Gastroesophageal sphincter (tissue), 4 donors: ENCODE measurements at places on chromosomes 13 and 19. TPM values are rescaled to one million over a fixed set of nuclear protein-coding genes. Genes with fewer than 3 reads are reported as not detected.
A peak's percentile ranks its signal among the peaks of the same experiment; 100 is the strongest.

GRCh38 chr19:5340637-5341447, at the start of gene PTPRS:
Gene PTPRS (minus strand): TSS chr19:5340812. CDS start chr19:5286140, 54,672 bp downstream.
- peak; percentile 94 for ATAC-seq

- ATAC-seq = no peak
Observed at GRCh38 chr19:30909216-30909615, 440.0 kb downstream of the TSHZ3 start.

DNA sequence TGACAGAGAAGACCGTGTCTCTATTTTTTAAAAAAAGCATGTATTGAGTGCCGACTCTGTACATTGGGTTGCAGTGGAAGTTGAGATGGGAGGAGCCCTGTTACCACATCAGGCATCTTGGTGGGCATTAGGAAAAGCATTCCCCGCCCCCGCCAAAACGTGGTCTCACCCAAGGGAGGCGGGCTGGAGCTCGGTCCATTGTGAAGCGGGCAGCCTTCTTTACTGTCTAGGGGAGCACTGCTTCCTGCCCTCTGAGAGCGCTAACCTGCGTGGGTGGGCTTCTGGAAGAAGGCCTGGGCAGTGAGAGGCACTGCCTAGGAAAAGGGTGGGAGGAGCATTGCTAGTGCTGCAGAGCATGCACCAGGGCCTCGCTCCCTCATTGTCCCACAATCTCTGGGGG, 3.9 kb downstream of the NR1H2 start:
- no peak for ATAC-seq

DNA sequence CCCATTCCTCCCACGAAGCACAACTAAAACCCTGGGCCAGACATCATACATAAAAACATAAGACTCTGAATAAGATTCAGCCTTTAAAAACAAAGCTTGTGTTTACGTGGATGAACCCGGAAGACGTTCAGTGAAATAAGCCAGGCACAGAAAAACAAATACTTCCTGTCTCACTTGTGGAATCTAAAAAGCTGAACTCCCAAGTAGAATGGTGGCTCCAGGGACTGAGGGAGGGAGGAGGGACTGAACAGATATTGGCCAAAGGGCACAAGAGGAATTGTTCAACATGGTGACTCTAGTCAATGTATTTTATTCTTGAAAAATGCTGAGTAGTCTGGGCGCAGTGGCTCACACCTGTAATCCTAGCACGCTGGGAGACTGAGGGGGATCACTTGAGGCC, 35.7 kb upstream of the TPM4 start:
- ATAC-seq = no peak

- ATAC-seq = no peak
Observed at GRCh38 chr19:38739440-38740256, 4.6 kb downstream of the CAPN12 start.

GRCh38 chr13:30618186-30618929, 638 bp downstream of the USPL1 start:
- ATAC-seq = no peak

DNA sequence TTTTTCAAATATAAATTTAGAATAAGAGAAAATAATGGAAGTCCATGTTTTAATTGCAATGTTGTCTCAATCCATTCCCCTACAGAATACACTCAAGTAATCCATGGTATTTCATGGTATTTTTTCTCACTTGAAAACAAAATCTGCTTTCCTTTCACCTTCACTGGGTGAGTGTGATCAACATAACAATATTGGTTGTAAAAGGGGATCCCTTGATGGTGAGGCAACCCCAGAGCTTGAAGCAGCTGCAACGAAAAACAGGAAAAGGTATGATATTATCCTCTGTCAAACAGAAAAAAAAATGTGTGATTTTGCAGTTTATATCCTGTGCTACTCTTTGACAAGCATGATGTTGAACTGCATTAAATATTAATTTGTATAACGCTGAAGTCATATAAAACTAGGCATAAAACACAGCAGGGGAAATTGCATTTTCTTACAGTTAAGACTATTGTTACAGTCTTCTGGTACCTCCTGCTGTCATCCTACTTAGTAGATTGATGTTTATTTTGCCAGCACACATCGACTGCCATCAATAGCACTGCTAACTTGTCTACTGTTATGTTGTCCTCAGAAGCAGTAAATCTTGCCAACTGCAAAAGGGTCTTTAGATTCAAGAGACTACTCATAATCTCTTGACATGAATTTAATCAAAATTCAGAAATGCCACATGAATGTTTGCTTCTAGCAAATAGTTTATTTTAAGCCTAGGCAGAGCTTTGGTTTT, 373.1 kb upstream of the MIR17HG start:
- no peak for ATAC-seq

- ATAC-seq = no peak
Observed at GRCh38 chr19:35404879-35405622, 34.2 kb downstream of the GPR42 start.

DNA sequence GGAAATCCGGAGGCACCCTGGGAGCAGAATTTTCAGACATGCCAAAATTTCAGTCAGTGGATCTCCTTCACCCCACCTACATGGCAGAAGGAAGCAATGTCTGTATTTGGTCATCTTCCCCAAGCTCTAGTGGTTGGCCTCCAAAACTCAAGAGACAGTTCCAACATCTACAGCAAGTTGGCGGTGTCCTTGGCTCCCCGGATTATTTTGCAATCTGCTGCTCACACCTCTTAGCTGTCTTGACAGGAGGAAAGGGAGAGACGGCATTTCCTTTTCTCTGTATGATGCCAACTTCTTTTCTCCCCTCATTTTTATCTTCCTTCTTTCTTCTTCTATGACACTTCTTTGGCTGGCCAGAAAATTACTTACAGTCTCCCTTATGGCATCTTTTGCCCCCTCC, 159.9 kb downstream of the SUCLA2 start:
- ATAC-seq = no peak

DNA sequence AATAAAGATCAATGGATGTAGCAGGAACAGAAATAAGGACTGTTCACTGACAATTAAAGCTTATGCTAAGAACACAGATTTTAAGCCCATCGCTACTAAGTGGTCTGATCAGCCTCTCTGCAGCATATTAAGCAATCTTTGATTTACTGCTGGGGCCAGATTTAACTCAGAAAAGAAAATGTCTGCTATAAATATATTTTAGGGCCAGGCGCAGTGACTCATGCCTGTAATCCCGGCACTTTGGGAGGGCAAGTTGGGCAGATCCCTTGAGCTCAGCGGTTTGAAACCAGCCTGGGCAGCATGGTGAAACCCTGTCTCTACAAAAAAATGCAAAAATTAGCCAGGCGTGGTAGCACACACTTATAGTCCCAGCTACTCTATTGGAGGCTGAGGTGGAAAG, 43.0 kb downstream of the METTL21C start:
- no peak for ATAC-seq

DNA sequence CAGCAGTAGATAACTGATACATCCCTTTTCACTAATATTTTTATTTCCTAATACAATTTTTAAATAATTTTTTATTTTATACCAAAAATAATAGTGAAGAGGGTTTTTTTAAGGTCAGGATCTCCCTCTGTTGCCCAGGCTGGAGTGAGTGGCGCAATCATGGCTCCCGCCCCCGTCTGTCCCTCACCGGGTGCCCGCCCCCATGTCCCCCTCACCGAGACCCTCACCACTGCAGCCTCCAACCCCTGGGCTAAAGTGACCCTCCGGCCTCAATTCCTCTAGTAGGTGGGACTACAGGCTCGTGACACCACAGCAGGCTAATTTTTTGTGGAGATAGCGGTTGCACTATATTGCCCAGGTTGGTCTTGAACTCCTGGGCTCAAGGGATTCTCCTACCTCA, 17.8 kb upstream of the ZNF846 start:
- ATAC-seq = no peak

DNA sequence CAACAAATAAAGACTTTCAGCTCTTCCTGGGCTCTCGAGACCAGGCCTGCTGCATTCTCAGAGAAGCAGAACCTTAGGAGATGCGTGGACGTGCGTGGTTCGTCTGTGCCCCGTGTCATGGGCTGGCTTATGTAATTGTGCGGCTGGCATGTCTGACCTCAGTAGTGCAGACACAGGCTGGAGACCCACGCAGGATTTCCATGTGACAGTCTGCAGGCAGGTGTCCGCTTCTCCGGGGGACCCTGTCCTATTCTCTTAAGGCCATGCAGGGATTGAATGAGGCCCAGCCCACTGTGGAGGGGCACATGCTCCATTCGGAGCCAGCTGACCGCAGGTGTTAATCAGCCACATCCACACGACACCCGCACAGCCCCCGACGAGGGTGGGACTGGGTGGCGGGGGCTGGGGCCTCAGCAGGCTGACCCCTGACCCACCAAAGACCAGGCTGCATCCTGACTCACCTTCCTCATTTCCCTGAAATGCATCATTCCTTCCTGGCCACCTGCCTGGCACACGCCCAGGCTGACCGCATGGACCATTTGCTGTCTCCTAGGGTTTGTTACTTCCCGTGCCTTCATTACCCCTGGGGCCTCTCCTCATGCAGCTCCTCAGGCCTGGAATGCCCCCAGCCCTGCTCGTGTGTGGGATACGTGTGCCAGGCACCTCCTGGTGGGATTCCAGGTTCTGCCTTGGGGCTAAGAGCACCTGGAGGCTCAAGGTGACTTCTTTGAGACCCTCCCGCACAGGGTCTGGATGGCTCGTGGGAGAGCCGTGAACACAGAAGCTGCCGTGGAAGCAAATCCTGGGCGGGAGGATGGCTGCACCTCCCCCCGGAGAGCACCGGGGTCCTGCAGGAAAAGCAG, 10.7 kb upstream of the MCF2L start:
- no peak for ATAC-seq

DNA sequence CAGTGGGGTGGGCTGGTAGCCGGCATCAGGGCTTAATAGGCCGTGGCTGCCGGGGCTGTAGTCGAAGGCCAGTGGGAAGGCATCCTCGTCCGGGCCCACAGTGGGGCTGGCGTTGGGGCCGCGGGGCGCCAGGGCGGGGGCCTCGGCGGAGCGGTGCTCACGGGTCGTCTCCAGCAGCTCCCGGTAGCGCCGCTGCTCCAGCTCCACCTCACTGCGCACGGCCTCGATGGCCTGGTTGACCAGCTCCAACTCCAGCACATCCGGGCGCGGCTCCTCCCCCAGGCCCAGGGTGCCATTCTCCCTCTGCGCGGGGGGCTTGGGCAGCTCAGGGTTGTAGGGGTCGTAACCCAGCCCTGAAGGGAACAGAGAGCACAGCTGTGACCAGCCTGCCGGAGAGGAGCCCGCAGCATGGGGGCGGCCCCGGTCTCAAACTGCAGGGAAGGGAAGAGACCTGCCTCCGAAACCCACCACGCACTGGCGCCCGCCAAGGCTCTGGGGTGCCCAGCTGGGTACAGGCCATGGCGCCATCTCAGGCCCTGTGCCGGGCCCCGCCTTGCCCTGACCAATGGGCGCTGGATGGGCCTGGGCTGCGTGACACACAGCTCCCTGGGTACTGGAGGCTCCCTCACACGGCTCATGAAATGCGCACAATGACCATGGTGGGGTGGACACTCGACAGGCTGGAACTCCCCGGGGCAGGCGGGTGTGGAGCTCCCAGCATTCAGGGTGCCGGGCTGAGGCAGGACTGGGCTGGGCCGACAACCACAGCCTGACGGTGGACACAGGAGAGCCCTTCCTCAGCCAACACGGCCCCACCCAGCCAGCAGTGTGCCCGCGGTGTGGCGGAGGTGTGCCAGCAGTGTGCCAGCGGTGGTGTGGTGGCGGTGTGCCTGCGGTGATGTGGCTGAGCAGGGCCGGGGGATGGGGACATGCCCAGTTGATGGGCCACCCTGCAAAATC, 16.5 kb upstream of the ATP8B3 start:
- no peak for ATAC-seq

DNA sequence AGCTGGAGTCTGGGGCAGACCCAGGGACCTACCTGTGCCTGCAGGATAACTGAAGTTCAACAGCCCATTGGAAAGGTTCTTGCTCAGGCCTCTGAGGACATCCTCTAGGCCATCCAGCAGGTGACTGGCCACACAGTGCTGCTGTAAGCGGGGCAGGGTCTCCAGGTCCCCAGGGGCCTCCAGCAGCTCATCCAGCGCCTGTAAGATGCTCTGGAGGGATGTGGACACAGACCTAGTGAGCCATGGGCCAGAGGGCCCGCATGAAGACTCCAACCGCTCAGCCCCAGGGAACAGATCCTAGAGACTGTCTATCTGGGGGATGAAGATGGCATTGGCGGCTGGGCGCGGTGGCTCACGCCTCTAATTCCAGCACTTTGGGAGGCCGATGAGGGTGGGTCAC, 14.0 kb downstream of the ADGRE2 start:
- no peak for ATAC-seq

DNA sequence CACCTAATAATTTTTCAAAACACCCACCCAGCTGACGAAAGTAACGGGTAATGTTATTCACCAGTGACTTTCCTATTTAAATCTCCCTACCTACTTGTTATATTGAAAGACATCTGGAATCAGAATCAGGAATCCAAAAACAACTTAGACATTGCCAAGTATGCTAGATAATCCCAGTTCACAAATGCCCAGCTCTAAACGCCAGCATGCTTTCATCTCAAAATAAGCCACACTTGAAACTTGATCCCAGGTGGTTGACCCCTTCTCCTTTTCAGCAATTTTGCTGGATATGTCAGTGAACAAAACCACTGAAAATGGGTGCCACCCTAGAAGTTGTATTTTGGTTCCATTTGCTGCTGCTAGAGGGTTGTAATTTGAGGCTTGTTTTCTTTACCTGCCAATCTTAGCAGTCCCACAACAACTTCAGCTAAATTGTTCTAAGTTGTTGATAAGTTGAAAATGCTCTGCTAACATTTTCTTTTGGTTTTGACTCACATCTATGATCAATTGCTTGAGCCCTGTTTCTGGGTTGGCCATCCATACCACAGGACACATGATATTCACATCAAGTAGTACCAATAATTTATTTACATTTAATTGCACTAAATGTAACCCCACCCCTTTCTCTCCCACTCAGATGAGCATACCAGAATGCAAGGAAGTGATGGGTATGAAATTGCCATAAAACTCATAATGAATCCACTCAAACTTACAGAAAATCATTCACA, 66.4 kb downstream of the DCT start:
- no peak for ATAC-seq

GRCh38 chr19:45110851-45111266, 17.9 kb downstream of the PPP1R37 start:
- no peak for ATAC-seq

Gene CCDC97
- total RNA-seq = 11.6 TPM

Gene PRTN3
- total RNA-seq = not detected

Gene KL
- total RNA-seq = 6.6 TPM

Gene PSG6
- total RNA-seq = not detected

Gene LGALS4
- 1.1 TPM for total RNA-seq

Gene ZGLP1
- total RNA-seq = not detected

Gene FBXO27
- total RNA-seq = 3.0 TPM

Gene IGFL2
- total RNA-seq = not detected

Gene ZNF625
- 7.3 TPM for total RNA-seq

Gene NBEA
- 39.3 TPM for total RNA-seq

Gene IZUMO1
- total RNA-seq = not detected
